ENCODE measurements at places on chromosomes 16 and 17.

DNA sequence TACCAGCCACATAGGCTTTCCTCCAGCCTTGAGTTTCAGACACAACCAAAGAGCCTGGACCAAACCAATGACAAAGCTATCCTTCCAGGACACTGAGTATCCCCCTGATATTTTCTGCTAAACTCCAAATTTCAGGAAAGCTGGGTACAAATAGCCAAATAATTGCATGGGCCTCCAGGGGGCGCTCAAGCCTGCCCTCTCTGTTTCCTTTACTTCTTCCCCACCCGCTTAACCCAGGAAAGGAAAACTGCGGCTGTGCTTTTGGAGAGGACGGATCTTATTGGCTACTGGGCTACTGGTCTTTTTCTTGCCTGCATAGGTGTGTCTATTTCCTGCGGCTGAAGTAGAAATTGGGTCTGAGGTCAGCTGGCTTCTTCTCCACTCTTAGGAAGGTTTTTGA lies 30.1 kb downstream of the GNGT2 start:
- DNase-seq: peak; percentile 16

GRCh38 chr17:16991349-16992009 lies 19.6 kb upstream of the TNFRSF13B start:
- DNase-seq: peak; percentile 77

- no peak for DNase-seq
Observed at GRCh38 chr16:88331989-88332920, 50.5 kb upstream of the ZNF469 start.

DNA sequence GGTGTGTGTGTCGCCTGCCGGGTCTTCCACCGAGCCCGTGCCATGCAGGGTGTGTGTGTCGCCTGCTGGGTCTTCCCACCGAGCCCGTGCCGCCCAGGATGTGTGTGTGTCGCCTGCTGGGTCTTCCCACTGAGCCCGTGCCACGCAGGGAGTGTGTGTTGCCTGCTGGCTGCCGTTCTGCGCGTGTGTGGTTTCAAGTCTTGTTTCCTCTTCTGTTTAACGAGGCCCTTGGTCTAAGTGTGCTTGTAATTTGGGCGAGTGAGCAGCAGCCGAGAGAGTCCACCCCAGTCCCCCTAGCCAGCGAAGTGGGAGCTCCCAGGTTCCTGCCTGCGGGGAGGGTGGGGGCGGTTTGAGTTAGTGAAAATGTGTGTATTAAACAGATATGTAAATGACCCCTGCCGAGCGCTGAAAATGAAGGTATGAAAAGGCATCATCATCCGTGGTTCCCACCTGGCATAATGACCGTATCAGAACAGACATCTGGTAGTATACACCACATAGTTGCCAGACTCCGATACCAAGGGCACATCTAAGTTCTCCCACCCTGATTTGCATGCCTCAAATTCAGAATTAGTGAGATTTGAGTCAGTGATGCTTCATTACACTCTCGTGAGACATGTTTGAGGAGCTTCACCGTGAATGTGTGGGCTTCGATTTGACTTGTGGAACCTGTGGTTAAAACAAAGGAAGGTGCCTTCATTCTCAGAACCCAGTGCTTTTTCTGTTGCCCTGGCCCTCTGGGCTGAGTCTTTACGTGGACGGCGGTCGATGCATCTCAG lies 114.5 kb upstream of the CHMP6 start:
- DNase-seq: peak; percentile 72

DNA sequence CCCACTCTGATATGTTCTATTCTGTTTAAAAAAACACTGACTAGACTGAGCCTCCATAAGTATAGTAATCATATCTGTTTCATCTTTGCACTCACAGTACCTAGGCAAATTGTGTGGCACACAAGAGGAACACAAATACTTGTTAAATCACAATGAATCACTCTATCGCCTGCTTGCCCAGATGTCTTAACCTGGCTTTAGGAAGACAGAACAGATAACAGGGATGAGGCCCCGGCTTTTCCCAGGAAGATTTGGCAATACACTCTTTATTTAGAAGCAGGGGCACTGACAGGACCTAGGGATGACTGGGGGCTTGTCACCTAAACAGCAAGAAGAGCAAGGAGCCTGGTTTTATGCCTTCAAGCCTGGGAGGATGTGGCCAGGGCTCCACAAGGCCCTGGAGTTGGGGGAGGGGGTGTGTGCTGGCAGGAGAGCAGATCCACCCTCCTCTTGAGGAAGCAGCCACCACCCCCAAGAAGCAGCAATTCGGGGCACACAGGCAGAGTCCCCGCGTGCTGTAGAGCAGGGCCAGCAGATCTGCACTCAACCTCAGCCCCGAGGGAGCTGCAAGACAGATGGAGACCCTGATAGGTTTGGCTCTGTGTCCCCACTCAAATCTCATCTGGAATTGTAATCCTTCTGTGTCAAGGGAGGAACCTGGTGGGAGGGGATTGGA lies 41.0 kb upstream of the KSR1 start:
- DNase-seq: no peak

DNA sequence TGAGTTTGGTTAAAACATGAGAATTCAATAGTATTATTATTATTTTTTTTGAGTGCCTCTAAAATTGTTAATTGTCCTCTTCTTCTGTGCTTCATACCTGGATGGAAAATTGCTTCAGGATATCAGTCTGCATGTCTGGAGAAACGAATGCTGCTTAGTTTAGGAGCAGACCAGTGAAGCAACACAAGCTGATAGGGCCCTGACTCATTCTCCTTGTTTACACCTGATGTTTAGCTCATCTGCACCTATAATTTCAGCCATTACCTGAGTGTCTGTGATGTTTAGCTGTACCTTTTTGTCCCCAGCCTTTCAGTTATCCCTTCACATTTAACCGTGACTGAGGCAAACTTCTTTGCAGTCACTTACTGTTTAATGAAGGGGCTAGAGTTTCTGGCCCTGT lies 14.8 kb downstream of the SNTB2 start:
- no peak for DNase-seq

- DNase-seq: no peak
Observed at GRCh38 chr17:1078831-1079561, 82.1 kb downstream of the TIMM22 start.

GRCh38 chr16:87207965-87208364 lies 109.2 kb downstream of the C16orf95 start:
- DNase-seq: no peak

GRCh38 chr17:44220213-44221083 lies 973 bp upstream of the UBTF start:
- DNase-seq: peak; percentile 38

DNA sequence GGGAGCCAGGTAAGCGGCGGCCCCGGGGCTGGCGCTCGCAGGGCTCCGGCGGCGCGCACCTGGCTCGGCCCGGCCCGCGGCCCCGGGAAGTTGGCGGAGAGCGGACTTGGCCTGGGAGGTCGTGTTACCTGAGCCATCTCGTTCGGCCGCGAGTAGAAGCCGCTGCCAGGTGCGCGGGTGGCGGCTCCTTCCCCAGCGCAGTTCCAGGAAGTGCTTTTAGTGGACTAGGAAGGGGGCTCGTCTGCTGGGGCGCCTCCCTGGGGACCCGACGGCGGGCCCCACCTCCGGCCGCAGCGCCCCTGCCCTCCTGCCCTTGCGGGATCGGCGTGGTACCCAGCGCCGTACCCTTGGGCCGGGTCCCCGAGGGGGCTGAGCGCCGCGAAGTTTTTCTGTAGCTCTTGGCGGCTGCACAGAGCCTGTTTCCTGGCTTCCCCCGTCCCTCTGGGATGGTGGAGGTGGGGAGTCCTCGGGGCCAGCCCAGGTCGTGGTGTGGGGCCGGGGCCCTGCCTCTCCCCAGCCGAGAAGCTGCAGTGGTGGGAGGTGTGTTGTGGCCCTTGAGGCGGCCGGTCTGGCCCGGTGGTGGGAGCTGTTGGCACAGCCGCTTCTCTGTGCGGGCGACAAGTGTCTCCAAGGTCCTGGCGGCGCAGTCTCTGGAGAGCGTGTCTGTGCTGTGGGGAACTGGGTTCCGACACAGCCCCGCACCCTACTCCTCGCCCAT lies 96.9 kb downstream of the RAB11FIP4 start:
- no peak for DNase-seq

DNA sequence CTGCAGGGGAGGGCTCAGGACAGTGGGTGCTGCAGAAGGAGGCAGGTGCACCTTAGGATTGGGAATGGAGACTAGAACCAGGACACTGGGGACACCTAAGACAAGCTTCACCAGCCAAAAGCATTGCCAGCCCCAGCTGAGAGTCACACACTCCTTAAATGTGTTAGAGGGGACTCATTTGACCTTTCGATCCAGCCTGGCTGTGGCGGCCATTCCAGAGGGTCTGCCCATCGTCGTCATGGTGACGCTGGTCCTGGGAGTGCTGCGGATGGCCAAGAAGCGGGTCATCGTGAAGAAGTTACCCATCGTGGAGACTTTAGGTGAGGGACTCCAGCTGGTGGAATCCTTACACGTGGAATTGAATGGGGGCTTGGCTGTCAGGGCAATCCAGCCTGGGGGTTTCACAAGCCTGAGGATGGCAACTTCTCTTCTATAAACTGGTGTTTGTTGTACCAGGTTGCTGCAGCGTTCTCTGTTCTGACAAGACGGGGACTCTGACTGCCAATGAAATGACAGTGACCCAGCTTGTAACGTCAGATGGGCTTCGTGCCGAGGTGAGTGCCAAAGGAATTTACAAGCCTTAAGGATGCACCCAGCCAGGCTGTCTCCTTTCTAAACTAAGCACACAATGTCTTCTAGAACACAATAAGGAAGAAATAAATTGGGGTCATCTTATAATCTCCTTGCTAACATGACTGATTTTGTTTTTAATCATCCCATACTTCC lies 65.3 kb downstream of the MEAK7 start:
- DNase-seq: no peak

GRCh38 chr17:79947351-79948031 lies 88.2 kb downstream of the TBC1D16 start:
- DNase-seq: no peak

GRCh38 chr16:50102051-50102746 lies 36.4 kb downstream of the HEATR3 start:
- no peak for DNase-seq

- DNase-seq: no peak
Observed at GRCh38 chr17:42865638-42866094, 14.7 kb downstream of the AOC3 start.

GRCh38 chr16:68236137-68236825 lies 354 bp upstream of the ESRP2 start:
- DNase-seq: no peak

- DNase-seq: no peak
Observed at GRCh38 chr16:23394141-23394831, 58.7 kb downstream of the COG7 start.

DNA sequence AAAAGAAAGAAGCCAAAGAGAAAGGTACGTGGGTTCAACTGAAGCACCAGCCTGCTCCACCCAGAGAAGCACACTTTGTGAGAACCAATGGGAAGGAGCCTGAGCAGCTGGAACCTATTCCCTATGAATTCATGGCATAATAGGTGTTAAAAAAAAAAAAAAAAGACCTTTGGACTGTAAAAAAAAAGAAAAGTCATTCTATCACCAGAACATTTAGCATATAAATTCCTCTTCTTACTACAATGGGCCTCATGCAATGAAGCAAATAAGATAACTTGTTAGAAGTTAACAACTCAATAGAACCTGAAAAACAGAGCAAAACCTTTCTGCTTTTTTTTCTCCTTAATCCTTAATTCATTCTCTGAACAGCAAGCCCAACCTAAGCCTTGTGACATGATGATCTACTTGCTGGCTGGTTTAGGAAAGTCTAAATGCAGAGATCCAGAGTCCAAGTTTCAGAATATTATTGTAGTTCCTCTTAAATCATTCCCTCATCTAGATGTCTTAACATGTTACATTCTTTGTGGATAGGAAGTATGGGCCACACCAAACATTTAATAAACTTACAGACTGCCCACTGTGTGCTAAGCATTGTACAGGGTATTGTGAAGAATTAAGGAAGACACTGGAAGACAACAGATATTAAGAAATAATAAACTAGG lies 45.4 kb downstream of the BRCA1 start:
- DNase-seq: no peak

Data from stimulated activated CD4-positive, alpha-beta T cell treated with anti-CD3 and anti-CD28 coated beads, TNF-alpha, amount 100 ng/mL, for 48 hours (primary cell).